SJSA1 (cell line): ENCODE measurements at places on chromosomes 11 and 22.

GRCh38 chr11:7609015-7609414 lies 64.3 kb downstream of the CYB5R2 start:
- DNase-seq = no peak

- no peak for DNase-seq
Observed at GRCh38 chr11:19777039-19777376, 64.4 kb downstream of the NAV2 start.

- no peak for DNase-seq
Observed at GRCh38 chr11:118913411-118914125, 12.2 kb downstream of the BCL9L start.

DNA sequence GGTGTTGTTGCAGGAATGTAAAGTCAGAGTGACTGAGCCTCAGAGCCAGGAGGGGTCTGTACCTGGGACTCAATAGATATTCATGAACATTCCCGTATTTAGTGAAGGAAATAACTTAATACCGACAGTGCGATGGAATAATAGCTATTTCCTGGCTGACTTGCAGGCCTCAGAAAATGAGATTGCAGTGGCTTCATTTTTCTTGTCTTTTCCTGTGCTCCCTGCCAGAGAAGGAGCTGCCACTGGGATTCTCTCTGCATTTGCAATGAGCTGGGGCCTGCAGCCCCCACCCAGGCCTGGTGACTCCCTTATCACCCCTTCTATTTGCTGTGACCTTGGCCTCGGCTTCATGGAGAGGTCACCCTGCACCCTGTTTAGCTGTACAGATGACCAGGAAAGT lies 173.4 kb downstream of the MIAT start:
- DNase-seq = no peak

- DNase-seq = peak; percentile 50
Observed at GRCh38 chr11:11396301-11397035, 43.4 kb upstream of the CSNK2A3 start.

DNA sequence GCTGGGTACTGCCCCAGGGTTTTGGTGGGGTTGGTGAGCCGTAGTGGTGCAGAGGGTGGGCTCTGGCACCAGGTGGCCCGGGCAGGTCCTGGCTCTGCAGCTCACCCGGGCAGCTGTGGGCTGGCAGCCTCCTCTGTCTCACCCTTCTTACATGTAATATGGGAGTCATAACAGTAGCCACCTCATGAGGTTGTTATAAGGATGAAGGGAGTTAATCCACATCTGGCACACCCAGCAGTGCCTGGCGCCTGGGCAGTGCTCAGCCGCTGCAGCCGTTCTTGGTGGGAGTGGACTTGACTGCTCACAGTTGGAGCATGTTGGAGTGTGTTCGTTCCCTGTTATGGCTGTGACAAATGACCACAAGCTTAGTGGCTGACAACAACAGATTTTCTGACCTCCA lies 28.7 kb downstream of the IGHMBP2 start:
- DNase-seq = no peak

- no peak for DNase-seq
Observed at GRCh38 chr11:76685831-76686230, 15.3 kb upstream of the LRRC32 start.

DNA sequence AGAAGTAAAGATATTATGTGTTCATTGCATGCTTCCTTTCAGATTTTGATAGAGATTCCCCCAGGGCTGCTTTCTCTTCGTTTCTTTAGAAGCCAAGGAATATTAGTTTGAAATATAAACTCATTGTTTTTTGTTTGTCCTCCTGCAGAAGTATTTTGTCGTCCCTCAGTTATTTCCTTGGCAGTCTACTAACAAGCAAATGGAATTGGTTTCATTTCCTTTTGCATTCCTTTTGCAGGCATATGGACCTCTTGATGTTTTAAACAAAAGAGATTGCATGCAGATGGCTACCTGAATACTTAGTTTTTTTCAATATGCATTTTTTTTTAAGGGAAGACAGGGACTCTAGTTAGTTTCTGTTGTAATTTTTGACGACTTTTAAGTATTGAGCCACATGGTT lies 62.2 kb downstream of the BCL2L13 start:
- no peak for DNase-seq

GRCh38 chr11:16082095-16083055 lies 274.0 kb downstream of the SOX6 start:
- DNase-seq = no peak

DNA sequence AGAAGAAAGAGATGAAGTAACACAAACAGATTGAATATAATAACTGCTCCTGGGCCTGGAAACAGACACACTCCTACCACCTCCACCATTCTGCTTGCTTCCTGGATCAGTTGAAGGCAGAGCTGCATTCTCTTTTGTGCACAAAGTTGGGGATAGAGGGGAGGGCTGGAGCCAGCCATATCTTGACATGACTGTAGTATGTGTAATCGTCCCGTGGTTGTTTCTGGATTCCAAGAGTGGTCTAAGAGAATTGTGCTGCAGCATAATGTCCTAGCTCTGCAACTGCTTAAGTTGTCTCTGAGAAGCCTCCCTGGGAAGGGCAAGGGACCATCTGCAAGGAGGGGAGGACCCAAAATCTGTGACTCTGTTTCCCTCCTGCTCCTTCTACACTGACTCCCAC lies 3.2 kb downstream of the CRY2 start:
- no peak for DNase-seq

DNA sequence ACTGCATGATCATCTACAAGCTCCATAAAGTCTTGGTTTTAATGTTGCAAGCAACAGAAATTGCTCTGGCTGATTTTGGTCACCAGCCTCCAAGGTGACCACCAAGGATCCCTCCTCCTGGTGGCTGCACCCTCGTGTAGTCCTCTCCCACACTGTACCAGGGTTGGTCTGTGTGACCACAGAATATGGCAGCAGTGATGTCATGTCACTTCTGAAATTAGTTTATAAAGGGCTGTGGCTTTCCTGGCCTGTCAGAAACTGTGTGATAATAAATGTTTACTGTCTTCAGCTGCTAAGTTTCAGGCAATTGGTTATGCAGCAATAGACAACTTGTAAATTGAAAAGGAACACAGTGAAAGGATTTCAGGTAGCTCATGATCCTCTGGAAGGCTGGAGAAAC lies 5.3 kb upstream of the PRDM11 start:
- DNase-seq = peak; percentile 30

DNA sequence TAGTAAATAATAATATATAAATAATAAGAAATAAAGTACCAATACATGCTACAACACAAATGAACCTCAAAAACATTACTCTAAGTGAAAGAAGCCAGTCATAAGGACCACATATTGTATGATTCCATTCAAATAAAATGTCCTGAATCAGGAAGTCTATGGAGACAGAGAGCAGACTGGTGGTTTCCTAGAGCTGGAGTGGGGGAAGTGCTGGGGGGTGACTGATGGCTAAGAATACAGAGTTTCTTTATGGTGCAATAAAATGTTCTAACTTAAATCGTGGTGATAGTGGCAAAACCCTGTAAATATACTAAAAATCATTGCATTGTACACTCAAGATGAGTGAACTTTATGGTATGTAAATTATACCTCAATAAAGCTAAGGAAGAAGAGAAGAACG lies 376.5 kb downstream of the BUD13 start:
- no peak for DNase-seq

DNA sequence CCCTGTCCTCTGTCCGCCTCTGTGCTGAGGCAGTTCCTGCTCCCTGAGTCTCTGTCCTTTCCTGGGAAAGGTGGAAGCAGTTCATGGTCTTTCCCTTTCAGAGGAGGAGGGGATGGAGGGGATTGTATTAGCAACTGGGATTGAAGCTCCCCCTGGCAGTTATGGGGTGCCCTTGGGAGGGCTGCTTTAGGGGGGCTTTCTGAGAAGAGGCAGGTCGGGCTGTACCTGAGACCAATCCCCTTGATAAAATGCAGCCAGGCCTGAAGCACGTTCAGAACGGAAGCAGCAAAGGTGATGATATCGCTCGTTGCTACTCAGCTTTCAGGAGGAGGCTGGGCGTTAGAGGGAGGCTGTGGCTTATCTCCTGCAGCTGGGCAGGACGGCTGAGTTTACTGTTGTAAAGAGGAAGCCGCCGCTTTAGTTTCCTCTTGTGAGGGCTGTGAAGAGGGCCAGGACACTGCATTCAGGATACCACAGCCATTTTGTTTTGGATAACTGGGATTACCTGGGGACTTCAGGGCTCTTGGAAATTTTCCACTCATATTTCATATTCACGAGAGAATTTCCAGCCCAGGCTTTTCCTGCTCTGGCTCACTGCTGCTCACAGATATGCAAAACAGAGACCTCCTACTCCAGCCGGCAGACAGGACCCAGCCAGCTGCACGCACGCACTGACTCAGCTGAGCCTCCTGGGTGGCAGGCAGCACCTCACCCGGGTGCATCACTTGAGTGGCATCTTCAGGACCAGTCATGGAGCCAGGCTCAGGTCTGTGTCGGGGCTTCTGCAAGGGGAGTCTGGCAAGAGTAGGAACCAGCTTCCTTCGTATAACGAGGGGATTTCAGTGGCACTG lies 798 bp downstream of the AMPD3 start:
- peak; percentile 73 for DNase-seq

GRCh38 chr22:46583571-46583970 lies 36.6 kb upstream of the GRAMD4 start:
- DNase-seq = no peak

- no peak for DNase-seq
Observed at GRCh38 chr11:115251126-115251525, 253.1 kb downstream of the CADM1 start.

DNA sequence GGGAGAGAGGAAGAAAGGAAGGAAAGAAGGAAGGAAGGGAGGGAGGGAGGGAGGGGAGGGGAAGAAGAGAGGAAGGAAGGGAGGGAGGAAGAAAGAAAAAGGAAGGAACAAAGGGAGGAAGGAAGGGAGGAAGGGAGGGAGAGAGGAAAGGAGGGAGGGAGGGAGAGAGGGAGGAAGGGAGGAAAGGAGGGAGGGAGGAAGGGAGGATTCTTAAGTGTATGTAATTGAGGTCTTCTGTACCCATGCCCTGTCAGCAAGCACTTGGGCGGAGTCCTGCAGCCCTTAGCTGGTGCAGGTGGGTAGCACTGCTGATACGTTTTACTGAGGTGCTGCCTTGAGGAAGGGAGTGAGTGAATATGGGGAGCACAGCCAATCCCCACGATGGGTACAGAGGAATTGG lies 56.9 kb upstream of the RASD2 start:
- DNase-seq = no peak

DNA sequence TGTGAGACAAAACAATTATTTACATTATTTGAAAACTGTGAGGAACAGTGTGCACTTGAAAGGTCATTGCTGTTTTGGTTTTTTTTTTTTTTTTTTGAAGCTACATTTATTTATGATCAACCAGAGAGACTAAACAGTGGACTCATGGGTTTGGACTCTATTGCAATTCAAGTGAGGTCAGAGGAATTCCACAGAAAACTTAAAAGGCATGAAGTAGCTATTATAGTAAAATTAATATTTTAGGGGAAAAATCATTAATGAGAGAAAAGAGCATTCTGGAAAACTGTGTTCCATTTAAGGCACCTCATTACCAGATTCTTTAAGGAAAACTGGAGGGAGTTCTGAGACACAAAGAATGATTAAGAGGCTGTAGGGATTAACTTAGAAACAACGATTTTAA lies 102.8 kb downstream of the WNT11 start:
- DNase-seq = no peak

- DNase-seq = no peak
Observed at GRCh38 chr11:44973632-44974401, 23.1 kb upstream of the TP53I11 start.

GRCh38 chr11:22674470-22675439 lies 8.3 kb downstream of the GAS2 start:
- no peak for DNase-seq

DNA sequence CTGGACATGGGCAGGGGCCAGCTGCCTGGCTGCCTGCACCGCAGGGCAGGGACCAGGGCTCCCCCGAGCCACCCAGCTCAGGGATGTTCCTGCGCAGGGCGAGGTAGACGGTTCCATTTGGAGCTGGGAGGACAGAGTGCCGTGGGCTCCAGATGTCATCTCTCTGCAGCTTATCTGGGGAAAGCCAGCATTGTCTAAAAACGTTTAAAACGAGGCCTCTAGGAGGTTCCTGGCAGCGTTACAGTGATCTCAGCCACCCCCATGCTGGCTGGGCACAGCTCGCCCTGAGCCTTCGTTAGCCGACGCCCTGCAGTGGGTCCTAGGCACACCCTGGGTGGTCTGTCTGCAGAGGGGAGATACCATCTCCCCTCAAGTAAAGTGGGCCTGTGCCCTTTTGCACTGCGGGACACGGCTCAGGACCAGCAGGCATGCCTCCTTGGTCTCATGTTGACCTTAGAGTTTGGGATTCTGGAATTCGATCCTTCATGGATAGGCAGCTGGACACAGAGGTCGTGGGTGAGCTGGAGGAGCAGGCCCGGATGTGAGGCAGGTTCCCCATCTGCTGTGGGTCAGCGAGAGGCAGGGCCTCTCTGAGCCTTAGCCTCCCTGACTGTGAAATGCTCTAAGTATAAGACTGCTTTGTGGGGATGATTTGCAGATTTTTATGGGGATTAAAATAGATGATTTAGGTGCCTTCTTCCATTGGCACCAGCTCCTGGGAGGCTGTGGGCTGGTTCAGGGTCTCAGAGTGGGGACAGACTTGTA lies 14.1 kb downstream of the SYNGR1 start:
- DNase-seq = peak; percentile 60

DNA sequence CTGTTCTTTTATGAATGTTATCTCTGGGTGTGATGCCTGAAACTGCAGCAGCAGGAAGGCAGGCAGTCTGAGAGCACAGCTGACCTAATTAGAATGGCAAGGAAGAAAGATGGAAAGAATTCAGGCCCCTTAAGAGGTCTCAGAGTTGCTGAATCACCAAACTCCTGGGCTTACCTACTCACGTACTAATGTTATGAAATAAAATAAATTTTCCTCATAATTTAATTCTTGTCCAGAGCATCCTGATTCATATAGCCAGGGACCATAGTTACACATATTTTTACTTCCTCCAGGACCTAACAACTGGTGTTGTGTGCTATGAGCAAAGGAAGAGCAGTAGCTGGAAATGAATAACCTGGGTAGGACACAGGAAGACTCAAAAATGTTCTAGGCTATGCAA lies 41.9 kb downstream of the SNX19 start:
- no peak for DNase-seq
